ENCODE measurements at places on chromosomes 2 and 18.

DNA sequence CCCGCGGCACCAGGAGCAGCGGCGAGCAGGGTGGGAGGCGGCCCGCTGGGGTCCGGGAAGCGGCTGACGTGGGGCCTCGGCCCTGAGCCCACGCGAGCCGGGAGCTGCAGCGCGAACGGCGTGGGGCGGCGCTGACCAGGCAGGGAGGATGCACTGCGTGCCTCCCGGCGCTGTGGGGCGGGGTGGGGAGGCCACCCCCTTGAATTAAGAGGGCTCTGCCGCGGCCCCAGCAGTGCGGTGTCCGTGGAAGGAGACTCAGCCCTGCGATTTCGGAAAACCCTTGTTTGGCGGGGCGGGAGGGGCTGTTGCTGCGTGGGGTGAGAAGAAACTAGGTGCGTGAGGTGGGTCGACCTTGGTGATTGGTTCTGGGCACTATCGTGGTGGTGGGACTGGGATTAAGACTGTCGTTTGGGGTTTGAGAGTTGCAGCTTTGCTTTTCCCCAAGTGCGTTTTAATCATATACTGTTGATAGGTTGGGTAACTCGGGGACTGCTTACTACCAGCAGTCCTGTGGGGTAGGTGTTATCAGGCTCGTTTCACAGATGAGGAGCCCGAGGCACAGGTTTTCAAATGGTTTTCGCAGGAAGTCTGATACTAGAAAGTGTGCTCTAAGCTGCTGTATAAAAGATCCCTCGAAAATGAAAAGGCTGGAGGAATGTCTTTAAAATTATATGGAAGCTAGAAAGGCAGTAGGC lies 722 bp downstream of the ACSL3 start:
- DNase-seq = no peak

DNA sequence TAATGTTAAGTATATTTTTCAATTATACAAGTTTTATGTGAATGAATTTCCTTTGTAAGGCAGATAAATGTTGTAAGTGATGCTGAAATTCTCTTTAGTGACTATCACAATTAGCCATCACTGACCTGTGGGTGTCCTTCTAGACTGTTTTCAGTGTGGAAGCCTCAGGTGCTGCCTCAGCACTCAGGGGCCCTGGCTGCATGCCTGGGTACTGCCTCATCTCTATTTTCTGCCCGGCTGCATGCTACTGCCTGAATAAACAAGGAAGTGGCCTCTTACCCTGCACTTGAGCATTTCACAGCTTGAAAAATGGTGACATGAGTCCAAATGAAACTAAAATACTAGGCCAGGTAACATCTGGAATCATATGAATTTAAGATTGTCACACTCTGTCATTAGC lies 787.6 kb upstream of the SALL3 start:
- no peak for DNase-seq

DNA sequence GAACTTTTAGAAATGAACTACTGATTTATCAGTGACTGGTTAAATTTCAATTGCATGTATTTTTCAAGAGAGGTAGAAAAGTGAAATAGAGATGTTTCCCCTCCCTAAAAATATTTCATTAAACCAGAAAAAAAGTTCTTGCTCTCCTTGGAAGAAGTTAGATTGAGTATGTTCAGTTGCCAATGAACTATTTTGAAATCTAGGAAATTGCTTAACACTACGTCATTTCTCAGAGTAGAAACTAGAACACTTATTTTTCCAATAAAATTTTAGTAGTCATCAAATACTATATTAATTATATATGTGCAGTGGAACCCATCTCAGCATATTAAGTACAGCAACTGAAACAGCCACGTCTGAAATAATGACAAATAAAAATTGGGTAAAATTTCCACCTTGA lies 51.8 kb upstream of the STAT1 start:
- DNase-seq = no peak

DNA sequence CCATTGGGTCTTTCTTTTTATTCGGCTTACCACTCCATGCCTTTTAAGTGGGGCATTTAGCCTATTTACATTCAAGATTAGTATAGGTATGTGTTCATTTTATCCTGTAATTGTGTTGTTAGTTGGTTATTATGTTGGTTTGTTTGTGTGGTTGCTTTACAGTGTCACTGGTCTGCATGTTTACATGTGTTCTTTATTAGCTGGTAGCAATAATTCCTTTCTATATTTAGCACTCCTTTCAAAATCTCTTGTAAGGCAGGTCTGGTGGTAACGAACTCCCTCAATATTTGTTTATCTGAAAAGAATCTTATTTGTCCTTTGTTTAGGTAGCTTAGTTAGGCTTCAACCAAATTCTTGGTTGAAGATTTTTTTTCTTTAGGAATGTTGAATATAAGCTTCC lies 68.7 kb upstream of the XDH start:
- DNase-seq = no peak

GRCh38 chr2:88626171-88627054 lies 851 bp downstream of the EIF2AK3 start:
- DNase-seq = peak; percentile 43

DNA sequence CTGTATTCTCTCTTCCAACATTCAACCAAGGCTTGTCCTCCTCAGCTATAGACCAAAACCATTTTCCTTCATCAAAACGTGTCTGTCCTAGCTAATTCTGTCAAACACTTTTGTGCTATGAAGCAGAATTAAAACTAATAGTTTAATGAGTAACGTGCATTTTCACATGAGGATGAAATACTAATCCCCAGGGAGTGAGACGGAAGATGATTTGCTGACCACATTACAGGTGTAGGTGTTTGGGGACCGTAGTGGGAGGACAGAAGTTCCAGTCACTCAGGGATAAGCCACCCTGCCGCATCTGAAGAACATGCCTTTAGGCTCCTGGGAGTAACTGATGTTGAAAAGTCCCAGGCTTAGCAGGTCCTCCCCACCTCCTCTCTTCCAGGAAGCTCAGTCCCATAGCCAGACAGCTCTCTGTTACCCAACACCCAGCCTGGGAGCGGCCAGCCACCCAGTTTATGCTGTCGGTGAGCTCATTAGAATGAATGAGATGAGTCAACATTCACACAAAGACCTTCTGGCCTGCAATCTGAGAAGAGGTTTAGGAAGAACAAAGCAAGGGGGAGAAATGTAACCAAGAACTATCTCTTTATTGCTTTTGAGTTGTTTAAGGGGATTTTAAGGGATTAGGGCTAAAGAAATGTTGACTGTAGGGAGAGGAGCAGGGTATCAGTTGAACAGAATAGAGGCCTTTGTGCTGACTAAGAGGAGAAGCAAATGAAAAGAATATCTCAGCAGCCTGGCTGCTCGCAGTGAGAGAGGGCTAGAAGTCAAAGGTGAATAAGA lies 122.5 kb downstream of the FOXI3 start:
- no peak for DNase-seq

- no peak for DNase-seq
These were observed 56.8 kb upstream of the TTN start for GRCh38 chr2:178863856-178864620.

DNA sequence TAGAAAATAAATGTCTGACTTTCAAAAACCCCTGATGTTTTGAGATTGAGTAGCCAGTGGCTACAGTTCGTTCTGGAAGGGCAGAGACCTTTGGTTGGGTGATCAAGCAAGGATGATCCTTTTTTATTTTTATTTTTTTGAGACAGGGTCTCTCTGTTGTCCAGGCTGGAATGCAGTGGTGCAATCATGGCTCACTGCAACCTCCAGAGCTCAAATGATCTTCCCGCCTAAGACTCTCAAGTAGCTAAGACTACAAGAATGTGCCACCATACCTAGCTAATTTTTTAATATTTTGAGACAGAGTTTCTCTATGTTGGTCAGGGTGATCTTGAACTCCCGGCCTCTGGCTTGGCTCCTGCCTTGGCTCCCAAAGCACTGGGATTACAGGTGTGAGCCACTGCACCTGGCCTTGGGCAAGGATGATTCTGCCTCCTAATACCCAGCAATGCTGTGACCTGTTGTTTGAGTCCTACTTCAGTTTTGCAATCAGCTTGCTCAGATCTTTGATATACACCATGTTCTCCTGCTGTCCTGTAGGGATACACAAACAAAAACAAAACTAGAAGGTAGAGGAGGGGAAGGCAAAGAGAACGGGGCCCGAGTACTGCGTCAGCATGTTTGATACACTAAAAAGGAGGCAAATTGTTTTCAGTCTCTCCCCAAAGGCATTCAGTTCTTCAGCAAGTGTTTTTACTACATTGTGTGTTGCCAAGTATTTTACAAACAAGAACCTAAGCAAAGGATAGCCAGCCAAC lies 59.2 kb upstream of the LYPD6B start:
- no peak for DNase-seq

DNA sequence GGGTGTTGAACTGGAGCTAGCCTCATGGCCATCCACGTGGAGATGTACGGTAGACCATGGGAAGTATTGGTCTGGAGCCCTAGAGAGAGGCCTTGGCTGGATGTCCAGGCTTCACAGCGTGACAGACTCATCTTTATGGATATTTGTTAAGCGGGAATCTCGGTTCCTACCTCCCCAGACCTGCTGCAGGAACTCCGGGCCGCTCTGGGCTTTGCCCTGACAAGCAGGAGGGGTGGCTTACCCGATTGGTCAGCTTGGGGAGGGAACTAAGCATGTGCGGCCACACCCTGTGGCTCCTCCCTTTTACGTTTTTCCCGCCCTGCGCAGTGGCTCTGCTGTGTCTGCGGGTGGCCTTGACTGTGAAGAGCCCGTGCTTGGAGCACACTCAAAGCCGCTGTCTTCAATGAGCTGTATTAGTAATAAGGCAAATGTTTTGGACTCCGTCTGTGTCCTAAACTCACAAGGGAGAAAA lies 52.3 kb downstream of the PAPOLG start:
- no peak for DNase-seq

DNA sequence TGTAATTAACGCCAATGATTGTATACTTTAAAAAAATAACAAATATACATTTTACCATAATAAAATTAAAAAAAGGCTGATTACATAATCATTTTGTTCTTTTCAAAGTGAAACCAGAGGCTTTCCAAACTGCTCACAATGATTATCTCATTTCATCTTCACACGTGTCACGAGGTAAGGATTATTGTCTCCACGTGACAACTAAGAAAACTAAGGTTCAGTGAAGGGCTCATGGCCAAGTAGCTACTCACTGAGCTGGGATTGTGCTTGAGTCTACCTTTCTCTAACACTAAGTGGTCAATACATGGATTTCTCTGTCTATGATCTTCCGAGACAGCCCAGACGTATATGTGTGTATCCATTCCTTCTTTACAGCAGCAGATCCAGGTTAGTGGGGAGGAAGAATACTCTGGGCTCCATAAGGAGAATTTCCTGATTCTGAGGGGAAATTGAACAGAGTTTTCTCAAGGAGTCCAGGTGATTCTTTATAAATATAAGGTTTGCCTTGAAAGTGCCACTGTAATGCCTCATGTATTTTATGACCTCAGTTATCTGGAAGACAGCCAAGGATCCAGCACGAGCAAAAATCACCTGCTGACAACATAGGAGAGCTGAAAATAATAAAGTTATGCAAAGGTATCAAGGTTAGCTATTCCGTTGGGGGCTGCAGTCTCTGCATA lies 25.6 kb upstream of the ACSL3 start:
- no peak for DNase-seq

GRCh38 chr2:219486380-219486959 lies 12.2 kb upstream of the GMPPA start:
- no peak for DNase-seq

DNA sequence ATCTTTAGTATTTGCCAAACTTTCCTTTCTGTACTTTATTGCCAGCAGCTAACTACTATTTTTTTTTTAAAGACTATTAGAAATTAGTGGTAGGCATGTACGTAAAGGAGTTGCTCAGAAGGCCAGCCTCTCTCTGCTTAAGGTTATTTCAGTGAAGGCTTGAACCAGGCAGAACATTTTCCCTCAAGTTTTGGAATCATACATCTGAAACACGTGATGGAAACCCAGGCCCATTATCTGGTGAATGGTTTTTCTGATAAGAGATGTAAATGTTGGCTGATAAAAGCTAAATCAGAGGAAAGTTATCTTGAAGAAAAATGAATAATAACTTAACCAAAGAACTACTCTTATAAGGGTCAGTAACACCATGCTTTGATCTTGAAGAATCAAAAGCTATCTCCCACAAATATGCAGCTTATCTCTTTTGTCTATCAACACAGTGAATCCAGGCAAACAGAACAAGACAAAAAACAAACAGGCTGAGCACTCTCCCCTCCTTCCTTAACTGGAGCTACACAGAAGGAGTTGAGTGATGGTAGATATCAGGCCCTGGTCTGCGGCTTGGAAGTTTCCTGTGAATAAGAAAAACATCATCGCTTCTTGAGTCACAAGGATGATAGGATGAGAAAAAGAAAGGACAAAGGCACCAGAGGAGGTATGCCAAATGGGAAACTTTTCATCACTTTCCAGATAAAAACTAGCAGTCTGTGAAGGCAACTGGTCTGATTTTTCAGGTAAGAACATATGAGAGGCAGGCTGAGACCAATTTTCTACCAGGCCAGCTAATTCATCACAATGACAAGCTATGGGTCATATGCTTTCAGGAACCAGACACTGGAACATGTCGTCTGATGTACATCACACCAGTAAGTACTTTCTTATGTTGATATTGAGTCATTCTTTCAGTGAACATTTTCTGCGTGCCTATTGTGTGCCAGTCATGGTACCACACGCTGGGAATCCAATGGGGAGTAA lies 88.4 kb upstream of the STK17B start:
- DNase-seq = peak; percentile 29

DNA sequence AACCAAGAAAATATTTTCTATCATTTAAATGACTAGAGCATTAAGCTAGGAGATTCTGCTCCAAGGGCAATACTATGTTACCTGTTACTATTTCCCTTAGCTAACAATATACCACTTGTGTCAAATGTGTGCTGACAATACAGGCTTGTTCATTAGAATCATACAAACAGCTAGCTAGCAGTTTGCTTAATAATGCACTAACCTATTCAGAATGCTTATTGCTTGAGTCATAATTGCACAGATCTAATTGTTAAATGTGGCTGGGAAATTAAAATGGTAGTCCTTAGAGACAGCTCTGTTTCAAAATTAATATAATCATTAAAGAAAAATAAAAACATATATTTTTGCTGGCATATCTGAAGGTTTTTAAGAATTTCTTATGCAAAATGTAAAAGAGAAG lies 344.2 kb downstream of the ERBB4 start:
- no peak for DNase-seq

DNA sequence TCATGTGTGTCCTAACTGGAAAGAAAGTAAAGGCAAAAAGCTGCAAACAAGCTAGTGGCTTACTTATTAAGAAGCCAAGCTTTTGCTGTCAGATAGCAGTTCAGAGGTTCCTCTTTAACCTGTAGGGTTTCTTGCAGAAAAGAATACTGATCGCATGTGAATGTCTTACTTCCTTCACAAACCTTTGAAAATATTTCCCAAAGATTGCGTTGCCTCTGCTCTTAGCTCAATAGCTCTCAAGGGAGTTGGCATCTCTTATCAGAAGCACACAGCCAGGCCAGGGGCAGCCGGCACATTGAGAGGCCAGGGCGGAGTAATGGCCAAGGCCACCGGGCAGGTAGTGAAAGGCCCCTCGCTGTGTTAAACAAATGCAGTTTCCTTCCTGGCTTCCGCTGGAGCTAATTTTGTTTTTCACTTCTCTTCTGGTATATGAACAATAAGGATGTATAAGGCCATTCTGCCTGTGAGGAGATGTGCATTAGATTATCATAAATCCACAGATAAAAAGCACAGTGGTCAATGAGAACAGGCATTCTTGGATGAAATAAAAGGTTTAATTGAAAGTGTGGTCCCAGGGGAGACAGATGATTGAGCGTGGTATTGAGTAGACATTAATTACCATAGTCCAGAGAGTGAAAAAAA lies 542.4 kb upstream of the NRP2 start:
- no peak for DNase-seq

- no peak for DNase-seq
These were observed 111.2 kb downstream of the BAZ2B start for GRCh38 chr2:159505196-159505595.

- DNase-seq = no peak
These were observed 33.0 kb downstream of the TMEFF2 start for GRCh38 chr2:192161656-192162290.

- no peak for DNase-seq
These were observed 183.4 kb downstream of the GALR1 start for GRCh38 chr18:77433076-77433475.
